Activated CD8-positive, alpha-beta T cell treated with anti-CD3 and anti-CD28 coated beads, Interleukin-2, amount 10 ng/mL, durations not matched to agents 7 days and 5 days (primary cell): ENCODE measurements at places on chromosomes 3 and 15. TPM values are rescaled to one million over a fixed set of nuclear protein-coding genes. Genes with fewer than 3 reads are reported as not detected.

The DUOXA1 gene
- total RNA-seq = not detected

The LRRC34 gene
- 15.0 TPM for total RNA-seq

The GLDN gene
- not detected for total RNA-seq

The GOLGA8K gene
- 0.68 TPM for total RNA-seq

The ANKRD63 gene
- total RNA-seq = 0.37 TPM

The TSC22D2 gene
- 8.9 TPM for total RNA-seq

The OPA1 gene
- total RNA-seq = 61.3 TPM

The RPN1 gene
- 162 TPM for total RNA-seq

The XCR1 gene
- not detected for total RNA-seq

The RTP3 gene
- total RNA-seq = not detected

The EEF1AKMT4 gene
- total RNA-seq = 4.7 TPM

The AP3B2 gene
- not detected for total RNA-seq

The SERINC4 gene
- total RNA-seq = 0.39 TPM

The THRB gene
- total RNA-seq = not detected

The LINGO1 gene
- not detected for total RNA-seq

The PDE12 gene
- total RNA-seq = 27.8 TPM

The ZIC1 gene
- total RNA-seq = not detected

The RTP4 gene
- total RNA-seq = 12.9 TPM

The PSTPIP1 gene
- 212 TPM for total RNA-seq

The CAND2 gene
- 0.31 TPM for total RNA-seq

The MKRN3 gene
- 1.5 TPM for total RNA-seq

The ATP8B4 gene
- total RNA-seq = 35.9 TPM

The EPHA6 gene
- total RNA-seq = not detected

The VEPH1 gene
- not detected for total RNA-seq

The SCAMP2 gene
- total RNA-seq = 105 TPM

The GUCA1C gene
- not detected for total RNA-seq

The FGF7 gene
- not detected for total RNA-seq
